ENCODE measurements at places on chromosomes 7 and 10. TPM values are rescaled to one million over a fixed set of nuclear protein-coding genes. Genes with fewer than 3 reads are reported as not detected.

The MSMB gene
- not detected for total RNA-seq

The NFE2L3 gene
- 71.7 TPM for total RNA-seq

The PRPS1L1 gene
- total RNA-seq: not detected

The CTAGE4 gene
- 1.0 TPM for total RNA-seq

The PTPN20 gene
- 0.20 TPM for total RNA-seq

Measured in T-helper 1 cell treated with Interleukin-12 subunit alpha and Interleukin-12 subunit beta and Interleukin-4 antibody, amounts not matched to agents 30 ng/mL and 1 ng/mL, for 36 hours (primary cell).